Left colon (tissue), 2 donors: ENCODE measurements at places on chromosomes 16 and 17. TPM values are rescaled to one million over a fixed set of nuclear protein-coding genes. Genes with fewer than 3 reads are reported as not detected.

DNA sequence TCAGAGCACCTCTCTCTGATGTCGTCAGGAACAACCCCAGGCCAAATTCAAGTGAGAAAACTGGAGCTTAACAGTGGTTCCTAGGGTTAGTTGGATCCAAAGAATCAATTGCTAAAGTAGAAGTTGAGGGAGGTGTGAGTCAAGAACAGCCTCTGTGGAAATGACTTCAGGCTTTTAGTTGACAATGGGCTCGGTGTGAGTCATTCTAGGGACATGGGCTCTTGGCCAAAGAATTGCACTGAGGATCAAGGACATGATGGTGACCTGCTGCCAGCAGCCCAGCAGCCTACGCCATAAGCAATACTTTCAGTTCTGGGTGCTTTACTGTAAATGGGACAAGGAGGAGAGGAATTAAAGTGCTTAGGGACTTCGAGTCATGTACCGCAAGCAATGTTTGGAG lies 32.1 kb upstream of the SMURF2 start:
- DNase-seq = peak; percentile 64

GRCh38 chr17:60602385-60602742 lies 2.4 kb downstream of the PPM1D start:
- peak; percentile 23 for DNase-seq

GRCh38 chr17:39239640-39240314 lies 14.0 kb upstream of the STAC2 start:
- DNase-seq = no peak

DNA sequence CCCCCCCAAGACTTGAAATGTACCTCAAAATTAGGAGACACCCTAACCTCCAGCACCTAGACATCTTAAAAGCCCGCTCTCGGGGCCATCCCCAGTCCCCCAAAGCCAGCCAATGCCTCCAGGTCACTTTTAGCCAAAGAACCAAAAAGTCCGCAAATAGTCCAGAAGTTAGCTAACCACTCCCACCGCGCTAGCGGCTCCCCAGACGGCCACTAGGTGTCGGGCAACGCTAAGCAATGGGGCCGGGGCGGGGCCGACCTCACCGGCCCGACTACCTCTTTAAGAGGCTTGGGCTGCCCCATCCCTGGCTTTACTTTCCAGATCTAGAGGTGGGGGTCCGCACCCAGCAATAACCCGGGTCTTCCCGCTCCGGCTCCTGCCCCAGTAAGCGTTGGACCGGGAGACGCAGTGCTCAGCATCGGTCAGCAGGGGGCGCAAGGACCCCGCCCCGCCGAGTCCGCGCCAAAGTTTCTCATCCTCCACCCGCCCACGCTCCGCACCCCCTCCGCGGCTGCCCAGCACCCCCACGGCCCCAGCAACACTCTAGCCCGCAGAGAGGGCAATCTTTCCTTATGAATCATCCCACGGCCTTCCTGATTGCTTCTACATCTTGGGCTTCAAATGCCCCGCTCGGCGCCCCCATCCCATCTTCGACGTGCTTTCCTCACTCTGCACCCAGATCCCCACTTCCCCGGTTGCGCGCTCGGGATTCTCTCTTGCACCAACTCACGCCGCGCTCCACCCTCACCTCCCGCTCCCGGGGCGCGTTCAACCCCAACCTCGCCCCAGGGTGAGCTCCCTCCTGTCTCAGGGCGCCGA lies 765 bp downstream of the COL1A1 start:
- DNase-seq = peak; percentile 86

DNA sequence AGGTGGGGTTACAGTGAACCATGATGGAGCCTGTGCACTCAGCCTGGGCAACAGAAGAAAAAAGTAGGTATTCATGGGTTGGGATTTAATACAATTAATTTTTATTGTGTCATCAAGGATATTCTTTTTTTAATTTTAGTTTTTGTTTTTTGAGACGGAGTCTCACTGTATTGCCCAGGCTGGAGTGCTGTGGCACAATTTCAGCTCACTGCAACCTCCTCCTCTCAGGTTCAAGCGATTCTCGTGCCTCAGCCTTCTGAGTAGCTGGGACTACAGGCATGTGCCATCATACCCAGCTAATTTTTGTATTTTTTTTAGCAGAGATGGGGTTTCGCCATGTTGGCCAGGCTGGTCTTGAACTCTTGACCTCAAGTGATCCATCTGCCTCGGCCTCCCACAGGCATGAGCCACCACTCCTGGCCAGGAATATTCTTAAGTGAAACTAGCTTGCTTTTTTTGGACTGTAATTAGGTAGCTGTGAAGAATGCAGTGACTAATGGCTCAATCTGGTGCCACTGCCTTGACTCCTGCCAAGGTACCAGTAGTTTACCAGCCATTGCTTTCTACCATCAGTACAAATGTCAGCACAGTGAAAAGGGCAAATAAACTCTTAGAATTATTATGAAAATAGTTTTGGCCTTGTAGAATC lies 4.8 kb downstream of the PPM1D start:
- DNase-seq = no peak

DNA sequence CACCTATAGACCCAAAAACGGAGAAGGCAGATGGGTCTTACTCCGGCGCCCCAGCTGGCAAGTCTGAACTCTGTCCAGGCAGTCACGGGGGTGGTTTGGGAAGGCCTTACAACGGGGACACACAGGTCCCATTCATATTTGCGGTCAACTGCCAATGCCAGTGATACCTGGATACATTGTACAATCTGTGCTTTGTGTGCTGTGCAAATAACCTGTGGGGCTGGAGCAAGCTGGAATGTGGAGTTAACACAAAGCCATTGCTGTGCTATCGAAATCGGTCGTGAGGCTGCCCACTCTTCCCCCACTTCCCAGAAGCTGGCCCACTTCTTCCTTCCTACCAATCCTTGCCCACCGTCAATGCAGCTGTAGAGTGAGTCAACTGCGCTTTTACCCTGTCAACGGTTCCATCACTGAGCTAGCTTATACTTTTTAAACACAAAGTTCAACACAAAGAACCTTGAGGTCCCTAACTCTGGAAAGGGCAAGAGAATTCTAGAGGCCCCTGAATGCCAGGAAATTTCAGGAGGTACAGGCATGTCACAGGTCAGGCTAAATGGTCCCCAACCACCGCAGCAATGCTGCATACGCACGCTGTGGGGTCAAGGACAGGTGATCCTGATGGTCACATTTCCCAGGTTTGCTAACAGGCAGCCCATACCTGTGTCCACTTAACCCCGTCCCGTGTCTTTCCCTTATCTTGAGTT lies 122.8 kb downstream of the ZFHX3 start:
- no peak for DNase-seq

GRCh38 chr17:58756246-58757161 lies 850 bp downstream of the PPM1E start:
- DNase-seq = no peak

DNA sequence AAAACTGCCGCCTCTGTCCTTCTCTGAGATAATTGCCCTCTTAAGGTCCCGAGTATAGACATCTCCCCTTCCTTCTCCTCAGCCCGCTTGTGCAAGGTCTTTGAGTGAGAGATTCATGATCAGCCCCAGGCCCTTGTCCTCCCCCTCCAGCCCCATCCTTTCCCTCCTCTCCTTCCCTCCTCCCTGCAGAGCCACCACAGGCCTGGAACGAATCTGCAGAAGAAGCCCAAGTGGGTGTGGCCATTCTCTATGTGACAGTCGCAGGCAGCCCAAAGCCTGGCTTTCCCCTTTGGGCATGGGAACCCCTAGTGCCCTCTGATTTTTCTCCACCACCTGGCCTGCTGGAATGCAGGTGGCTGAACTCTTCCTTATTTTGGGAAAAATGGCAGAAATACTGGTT lies 7.2 kb upstream of the NDRG4 start:
- DNase-seq = no peak

- DNase-seq = no peak
Measured at GRCh38 chr17:36132421-36132831, 28.8 kb downstream of the CCL4 start.

DNA sequence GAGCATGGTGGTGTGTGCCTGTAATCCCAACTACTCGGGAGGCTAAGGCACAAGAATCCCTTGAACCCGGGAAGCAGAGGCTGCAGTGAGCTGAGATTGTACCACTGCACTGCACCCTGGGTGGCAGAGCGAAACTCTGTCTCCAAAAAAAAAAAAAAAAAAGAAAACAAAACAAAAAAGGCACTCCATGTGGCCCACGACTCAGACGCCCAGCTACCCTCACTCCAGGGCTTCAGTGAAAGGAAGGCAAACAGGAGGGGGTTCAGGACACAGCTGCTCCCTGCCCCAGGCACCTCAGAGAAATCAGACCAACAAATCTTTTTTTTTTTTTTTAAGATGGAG lies 91.7 kb downstream of the LITAF start:
- no peak for DNase-seq

GRCh38 chr16:61366006-61366405 lies 670.2 kb downstream of the CDH8 start:
- DNase-seq = no peak

- DNase-seq = peak; percentile 36
Measured at GRCh38 chr17:68378268-68379176, 78.8 kb downstream of the WIPI1 start.

GRCh38 chr17:37292429-37293139 lies 83.2 kb upstream of the C17orf78 start:
- DNase-seq = no peak

- no peak for DNase-seq
Measured at GRCh38 chr17:35404360-35404759, 27.9 kb downstream of the SLFN12 start.

DNA sequence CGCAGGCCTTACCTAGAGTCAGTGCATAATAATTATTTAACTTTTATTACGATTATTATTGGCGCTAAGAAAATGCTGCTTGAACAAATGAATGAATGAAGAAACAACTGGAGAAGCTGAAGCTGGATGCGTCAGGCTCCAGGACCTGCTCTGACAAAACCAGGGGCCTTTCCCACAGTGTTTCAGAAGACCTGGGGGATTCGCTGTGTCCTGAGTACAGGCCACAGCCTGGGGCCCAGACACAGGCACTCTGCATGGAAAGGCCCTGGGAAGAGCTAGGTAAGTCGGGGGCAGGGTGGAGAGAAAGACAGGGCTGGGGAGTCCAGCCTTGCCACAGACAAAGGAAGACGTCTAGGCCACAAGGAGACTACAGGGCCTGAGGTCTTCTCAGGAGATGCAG lies 226.1 kb downstream of the ZNF423 start:
- DNase-seq = no peak

DNA sequence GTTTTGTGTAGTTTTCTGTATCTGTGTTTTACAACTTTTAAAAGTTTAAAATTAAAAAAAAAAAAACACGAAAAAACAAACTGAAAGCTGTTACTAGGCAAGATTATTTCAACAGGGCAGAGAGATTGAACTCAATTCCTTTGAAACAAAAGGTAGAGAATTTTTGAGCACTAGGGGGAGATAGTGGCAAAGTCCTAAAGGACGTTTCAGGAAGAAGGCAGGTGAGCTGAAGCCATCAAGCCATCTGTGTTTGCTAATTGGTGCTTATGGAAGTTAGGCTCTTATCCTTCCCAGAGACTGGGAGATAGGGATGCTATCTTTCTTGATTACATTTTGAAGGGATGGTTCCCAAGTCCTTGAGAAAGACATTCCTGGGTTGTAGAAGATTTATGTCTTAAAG lies 70.6 kb upstream of the CLEC3A start:
- no peak for DNase-seq

GRCh38 chr17:49557312-49558024 lies 18.2 kb upstream of the NXPH3 start:
- no peak for DNase-seq

DNA sequence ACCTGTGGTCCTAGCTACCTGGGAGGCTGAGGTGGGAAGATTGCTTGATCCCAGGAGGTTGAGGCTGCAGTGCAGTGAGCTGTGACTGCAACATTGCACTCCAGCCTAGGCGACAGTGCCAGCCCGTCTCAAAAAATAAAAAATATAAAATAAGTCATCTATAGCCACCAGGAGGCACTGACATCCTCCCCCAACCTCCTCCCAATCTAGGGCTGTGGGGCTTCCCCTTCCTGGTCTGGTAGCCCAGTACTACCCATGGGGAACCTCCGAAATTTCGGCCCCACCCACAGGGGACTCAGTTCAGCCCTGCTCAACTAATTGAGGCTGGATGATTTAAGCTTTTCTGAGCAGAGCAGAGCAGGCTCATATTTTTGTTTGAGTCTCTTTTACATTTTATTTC lies 3.2 kb downstream of the ZSCAN10 start:
- peak; percentile 49 for DNase-seq

GRCh38 chr17:9116311-9116835 lies 95.1 kb downstream of the NTN1 start:
- no peak for DNase-seq

GRCh38 chr16:3904875-3905274 lies 24.4 kb upstream of the CREBBP start:
- DNase-seq = no peak

The CACNG1 gene
- total RNA-seq = not detected

The KLHL10 gene
- total RNA-seq = not detected

The ELMO3 gene
- 60.5 TPM for total RNA-seq

The KRT36 gene
- 0.27 TPM for total RNA-seq

The NPIPA2 gene
- 2.8 TPM for total RNA-seq
